Activated T-helper 1 cell treated with anti-CD3 and anti-CD28 coated beads, Interleukin-2, amount 50 U/mL, for 16 hours (primary cell): ENCODE measurements at places on chromosomes 3 and 15.

- DNase-seq: no peak
Observed at GRCh38 chr3:98722389-98722788, 40.8 kb upstream of the ST3GAL6 start.

DNA sequence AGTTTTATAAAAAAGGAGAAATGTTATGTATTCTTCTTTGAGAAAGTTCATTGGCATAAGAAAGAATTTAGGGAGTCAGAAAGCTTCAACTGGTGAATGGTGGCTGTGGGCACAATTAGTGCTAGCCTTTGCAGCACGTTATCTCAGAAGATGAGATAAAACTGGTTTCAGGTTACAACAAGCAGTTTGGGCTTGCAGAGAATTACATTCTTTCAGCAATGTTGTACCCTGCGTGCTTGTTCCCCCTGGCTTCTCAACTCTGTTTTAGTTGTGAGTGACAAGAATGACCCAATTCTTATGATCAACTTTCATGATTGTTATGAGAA is 31.6 kb upstream of the ACP3 start:
- no peak for DNase-seq

- no peak for DNase-seq
Observed at GRCh38 chr3:45705839-45706808, 16.9 kb downstream of the SACM1L start.

- peak; percentile 10 for DNase-seq
Observed at GRCh38 chr3:152183473-152183872, 85.3 kb upstream of the MBNL1 start.

- DNase-seq: no peak
Observed at GRCh38 chr15:45129651-45130129, at the start of the genes DUOX1 and DUOXA1. TSS of gene DUOX1 (plus strand) at chr15:45129994. CDS start at chr15:45131967, 1,973 bp downstream. TSS of gene DUOXA1 (minus strand) at chr15:45129879. CDS start at chr15:45123014, 6,865 bp downstream.

DNA sequence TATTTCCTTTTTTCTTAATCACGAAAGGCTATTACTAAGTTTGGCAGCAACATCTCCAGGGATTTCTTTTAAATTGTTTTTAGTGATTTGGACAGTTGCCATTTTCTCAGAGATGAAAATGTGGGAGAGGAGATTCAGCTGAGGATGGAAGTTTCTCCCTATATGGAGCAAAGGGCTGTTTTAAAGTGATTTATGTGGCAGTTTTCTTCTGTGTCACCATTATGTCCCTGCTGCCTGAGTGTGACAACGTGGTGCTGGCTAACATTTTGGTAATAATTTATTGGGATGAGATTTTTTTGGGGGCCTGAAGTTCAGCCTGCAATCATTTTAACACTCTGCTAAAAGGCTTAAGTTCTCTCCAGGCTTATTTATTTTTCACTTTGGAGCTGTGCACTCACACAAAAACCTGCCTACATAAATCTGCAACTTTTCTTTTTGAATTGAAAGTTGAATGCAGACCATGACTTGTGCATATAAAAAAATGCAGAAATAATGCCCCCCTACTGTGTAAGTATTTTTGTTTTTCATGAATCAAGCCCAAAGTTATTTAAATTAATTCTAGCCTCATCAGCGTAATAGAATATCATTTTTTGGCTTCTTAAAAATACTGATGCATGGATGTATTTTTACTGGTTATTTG is 210.9 kb downstream of the ZIC1 start:
- no peak for DNase-seq

- no peak for DNase-seq
Observed at GRCh38 chr3:161793194-161793930, 296.8 kb downstream of the OTOL1 start.

GRCh38 chr15:71458089-71458660 is 342.9 kb downstream of the THSD4 start:
- DNase-seq: no peak

DNA sequence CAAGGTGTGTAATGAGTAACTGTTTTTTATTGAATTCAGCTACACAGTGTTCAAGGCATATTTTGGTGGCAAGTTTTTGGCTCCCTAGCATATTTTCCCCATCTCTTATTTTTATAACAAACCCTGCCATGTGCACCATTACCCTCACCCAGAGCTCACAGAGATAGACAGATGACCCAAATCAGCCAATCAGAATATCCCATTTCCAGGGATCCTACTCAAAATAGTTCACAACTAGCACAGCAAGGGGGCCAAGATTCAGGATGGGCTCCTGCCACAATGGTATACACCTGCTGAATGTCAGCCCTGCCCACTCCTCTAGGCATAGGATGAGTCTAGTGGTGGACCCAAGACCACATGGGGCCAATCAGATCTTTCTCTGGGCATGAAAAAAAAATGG is 78.8 kb upstream of the SETMAR start:
- DNase-seq: no peak

- DNase-seq: no peak
Observed at GRCh38 chr3:179236669-179237301, 14.1 kb downstream of the KCNMB3 start.

- no peak for DNase-seq
Observed at GRCh38 chr3:51712511-51712931, 5.7 kb downstream of the GRM2 start.

- DNase-seq: no peak
Observed at GRCh38 chr3:195916991-195917390, 8.6 kb upstream of the TNK2 start.

- no peak for DNase-seq
Observed at GRCh38 chr3:149563114-149563513, 88.6 kb downstream of the TM4SF4 start.

DNA sequence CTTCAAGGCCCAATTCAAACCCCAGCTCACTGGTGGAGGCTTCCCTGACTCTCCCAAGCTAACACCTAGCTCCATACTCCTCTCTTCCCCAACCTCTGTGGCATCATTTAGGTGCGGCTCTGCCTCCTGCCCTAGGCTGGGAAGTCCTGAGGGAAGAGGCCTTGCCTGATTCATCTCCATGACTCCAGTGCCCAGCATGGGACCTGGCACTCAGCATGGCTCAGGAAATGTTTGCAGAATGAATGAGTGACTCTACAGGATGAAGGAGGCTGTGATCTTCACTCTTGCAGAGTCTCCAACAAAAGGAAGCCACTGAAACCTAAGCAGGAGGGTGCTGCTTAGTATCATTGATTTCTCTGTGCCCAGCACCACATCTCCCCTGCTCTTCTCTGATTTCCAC is 34.5 kb upstream of the INSYN1 start:
- DNase-seq: no peak

- DNase-seq: no peak
Observed at GRCh38 chr15:52309154-52309548, 13.5 kb upstream of the MYO5C start.

DNA sequence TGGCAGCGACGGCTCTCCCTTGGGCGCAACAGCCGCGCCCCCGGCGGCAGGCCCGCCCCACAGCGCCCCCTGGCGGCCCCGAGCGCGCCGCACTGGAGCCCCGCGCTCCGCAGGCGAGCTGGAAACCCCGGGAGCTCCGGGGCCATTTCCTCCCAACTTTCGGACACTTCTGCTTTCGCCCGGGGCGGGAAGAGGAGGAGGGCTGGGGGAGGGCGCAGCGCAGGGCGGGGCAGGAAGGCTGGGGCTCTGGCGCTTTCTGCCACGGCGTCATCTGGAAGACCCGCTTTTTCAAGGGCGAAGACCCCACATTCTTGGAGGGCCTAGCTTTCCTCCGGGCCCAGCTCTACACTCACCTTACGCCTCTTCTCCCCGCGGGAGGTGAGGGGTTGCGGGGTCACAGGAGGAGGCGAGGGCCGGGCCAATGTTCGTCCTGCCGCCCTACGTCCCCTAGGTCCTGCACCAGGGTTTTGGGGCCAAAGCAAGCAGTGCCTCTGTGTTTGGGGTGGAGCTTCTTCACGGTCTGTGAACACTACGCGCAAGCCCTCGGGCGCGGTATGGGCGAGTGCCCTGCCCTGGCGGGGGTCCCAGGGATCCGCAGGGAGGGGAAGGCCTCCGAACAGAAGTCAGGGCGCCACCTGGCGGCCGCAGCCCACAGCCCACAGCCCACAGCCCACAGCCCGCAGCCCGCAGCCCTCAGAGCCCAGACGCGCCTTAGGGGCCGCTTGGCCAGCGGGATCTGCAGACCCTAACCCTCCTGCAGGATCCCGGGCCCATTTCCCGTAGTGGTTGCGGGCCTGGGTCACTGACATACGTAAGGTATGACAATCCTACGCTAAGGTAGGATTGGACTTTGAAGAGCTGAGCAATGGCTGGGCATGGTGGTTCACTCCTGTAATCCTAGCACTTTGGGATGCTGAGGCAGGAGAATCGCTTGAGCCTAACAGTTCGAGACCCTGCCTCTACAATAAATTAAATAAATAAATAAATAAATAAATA is 31.1 kb downstream of the FOXL2 start:
- DNase-seq: peak; percentile 70

DNA sequence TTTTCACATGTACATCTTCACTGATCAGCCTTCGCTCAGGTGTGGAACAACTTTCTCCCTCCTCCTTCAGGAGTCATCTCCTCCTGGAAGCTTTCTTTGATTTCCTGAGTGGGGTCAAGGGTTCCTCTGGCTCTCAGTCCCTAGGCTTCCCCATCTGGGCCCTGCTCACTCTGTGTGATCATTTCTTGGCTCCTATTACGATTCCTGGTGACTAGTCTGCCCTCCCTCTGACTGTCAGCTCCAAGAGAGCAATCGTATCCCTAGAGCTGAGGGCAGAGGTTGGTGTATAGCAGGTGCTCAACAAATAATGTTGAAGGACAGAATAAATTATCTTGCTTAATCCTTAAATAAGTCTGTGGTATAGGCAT is 15.3 kb upstream of the PRKCD start:
- no peak for DNase-seq

DNA sequence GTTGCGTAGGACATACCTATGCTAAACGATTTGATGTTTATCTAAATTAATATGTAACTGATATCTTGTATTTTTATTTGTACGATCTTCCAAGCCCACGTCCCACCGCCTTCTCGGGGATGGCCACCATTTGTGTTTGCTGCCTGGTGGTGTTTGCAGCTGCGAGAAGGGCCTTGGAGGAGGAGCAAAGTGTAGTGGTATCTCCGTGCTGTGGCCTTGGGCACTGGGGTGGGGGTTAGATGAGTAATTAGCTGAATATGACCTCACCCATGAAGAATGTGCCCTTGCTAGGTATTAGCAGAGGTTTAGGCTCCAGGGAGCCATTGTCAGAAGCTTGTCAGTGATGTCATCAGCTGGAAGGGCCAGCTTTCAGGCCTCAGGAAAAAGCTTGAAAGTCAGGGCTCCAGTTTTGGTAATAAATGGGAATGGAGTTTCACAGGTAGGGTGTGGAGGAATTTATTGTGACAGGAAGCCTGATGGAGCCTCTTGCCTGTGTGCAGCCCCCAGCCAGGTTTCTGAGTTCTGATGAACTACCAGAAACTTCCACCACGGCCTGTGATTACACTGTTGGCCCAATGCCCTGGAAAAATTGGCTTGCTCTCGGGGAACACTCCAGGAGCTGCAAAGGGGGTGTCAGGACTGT is 41.0 kb downstream of the FLNB start:
- no peak for DNase-seq

GRCh38 chr3:177694316-177694715 is 497.0 kb upstream of the TBL1XR1 start:
- no peak for DNase-seq

DNA sequence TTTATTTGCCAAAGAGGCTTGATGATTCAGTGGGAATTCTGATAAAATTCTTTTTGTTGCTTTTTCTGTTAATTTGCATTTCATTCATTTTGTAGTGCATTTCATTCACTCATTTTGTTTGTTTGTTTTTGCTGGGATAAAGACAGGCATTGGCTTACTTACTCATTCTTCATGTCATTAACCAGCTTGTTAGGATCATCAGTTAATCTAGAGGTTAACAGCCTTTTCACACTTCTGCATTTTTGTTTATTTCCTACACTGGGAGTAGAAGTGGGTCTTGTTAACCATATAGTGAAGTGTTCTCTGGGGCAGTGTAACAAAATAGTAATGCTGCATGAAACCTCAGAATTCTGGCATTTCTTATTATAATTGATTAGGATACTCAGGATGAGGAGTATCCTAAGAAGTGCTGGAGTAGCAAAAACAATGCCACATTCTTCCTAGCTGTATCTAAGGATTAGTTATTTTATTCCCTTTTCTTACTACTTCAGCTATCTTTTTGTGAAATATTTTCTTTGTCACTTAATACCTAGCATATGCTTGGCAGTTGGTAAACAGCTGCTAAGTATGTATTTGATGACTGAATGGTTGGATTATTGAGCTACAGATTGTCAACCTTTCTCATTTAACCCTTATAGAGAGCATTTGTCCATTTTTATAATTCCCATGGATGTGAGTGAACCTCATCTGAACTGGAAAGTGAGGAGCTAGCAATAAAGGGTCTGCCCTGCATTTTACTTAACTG is 135.7 kb upstream of the LRRFIP2 start:
- DNase-seq: no peak

GRCh38 chr3:142863010-142863817 is 25.7 kb downstream of the PCOLCE2 start:
- no peak for DNase-seq

GRCh38 chr3:115146032-115146417 is 1.1 kb downstream of the ZBTB20 start:
- DNase-seq: peak; percentile 11

- no peak for DNase-seq
Observed at GRCh38 chr3:157323360-157323759, 113.3 kb upstream of the PTX3 start.

- DNase-seq: no peak
Observed at GRCh38 chr3:4596612-4597011, 103.5 kb downstream of the ITPR1 start.

GRCh38 chr15:45689616-45690015 is 54.8 kb downstream of the SQOR start:
- DNase-seq: no peak
